ENCODE measurements at places on chromosomes 6 and 20. TPM values are rescaled to one million over a fixed set of nuclear protein-coding genes. Genes with fewer than 3 reads are reported as not detected.

SSTR4 gene
- not detected for total RNA-seq

PSORS1C2 gene
- total RNA-seq = not detected

LY6G5B gene
- total RNA-seq = 2.3 TPM

FAM210B gene
- 28.9 TPM for total RNA-seq

LIN28B gene
- total RNA-seq = not detected

SCGN gene
- total RNA-seq = not detected

PRICKLE4 gene
- 1.4 TPM for total RNA-seq

RPL7L1 gene
- 119 TPM for total RNA-seq

R3HDML gene
- total RNA-seq = not detected

SLC22A2 gene
- total RNA-seq = not detected

KIFC1 gene
- total RNA-seq = 14.0 TPM

ASF1A gene
- total RNA-seq = 10.9 TPM

NRN1 gene
- total RNA-seq = 0.39 TPM

CGA gene
- total RNA-seq = not detected

PTPRT gene
- total RNA-seq = under 0.01 TPM

SLC35D3 gene
- not detected for total RNA-seq

OR12D3 gene
- not detected for total RNA-seq

BTN1A1 gene
- total RNA-seq = not detected

GSTA3 gene
- not detected for total RNA-seq

TREM1 gene
- 0.31 TPM for total RNA-seq

SAMD3 gene
- 0.16 TPM for total RNA-seq

ENPP1 gene
- total RNA-seq = 0.08 TPM

MYCT1 gene
- not detected for total RNA-seq

C20orf202 gene
- total RNA-seq = not detected

CDYL gene
- total RNA-seq = 13.1 TPM

SPATA25 gene
- total RNA-seq = not detected

FITM2 gene
- 3.5 TPM for total RNA-seq

PLA2G7 gene
- 0.04 TPM for total RNA-seq

TULP1 gene
- total RNA-seq = not detected

OOEP gene
- 0.11 TPM for total RNA-seq

CFAP206 gene
- total RNA-seq = not detected

CHRNA4 gene
- total RNA-seq = not detected

FBXO5 gene
- total RNA-seq = 6.9 TPM

SIRPB2 gene
- 0.15 TPM for total RNA-seq
